H1 (cell line): ENCODE measurements at places on chromosomes 2 and 18.

DNA sequence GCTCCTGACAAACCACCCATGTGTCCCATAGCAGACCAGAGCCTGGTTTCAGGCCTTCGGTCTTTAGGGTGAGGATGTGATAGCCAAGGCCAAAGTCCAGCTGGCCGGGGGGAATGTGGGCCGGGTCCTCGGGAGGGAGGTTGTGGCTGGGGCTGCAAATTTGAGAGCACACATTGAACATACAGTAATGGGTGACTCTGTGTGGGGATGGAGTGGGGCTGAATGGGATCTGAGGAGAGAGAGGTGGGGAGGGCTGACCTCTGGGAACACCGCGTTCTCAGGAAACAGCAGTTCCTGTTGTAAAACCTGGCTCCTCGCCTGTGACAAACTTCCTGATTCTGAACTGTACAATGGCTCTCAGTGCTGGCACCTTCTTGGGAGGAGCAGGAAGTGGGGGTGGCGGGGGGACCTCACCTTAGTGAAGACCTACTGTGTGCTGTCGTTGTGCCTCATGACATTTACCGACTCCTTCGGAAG lies 48.8 kb downstream of the MCFD2 start:
- no peak for DNase-seq

DNA sequence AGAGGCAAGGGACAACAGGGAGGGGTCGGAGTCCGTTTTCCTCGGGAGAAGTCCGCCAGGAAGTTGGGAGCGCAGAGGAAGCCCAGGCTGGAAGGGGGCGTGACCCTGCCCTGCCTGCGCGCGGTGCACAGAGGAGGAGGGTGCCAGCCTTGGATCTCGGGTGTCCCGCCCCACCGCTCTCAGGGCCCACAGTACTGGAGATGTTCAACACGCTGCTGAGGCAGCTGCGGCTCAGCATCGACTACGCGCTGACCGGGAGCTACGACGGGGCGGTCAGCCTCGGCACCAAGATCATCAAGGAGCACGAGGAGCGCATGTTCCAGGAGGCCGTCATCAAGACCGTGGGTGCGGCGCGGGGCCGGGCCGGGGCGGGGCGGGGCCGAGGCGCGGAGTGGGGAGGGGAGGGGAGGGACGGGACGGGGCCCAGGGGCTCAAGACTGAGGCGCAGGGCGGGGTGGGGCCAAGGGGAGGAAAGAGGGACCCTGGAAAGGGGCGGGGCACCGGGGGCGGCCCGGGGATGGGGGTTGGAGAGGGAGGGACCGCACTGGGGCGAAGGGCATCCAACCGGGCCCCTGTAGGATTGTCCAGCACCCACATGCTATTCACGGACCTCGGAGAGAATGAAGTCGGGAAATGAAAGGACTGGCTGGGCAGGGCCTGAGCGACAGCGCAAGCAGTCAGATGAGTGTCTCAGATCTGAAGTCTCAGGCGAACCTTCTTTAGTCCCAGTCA lies 36.6 kb downstream of the POMC start:
- DNase-seq: peak; percentile 67

DNA sequence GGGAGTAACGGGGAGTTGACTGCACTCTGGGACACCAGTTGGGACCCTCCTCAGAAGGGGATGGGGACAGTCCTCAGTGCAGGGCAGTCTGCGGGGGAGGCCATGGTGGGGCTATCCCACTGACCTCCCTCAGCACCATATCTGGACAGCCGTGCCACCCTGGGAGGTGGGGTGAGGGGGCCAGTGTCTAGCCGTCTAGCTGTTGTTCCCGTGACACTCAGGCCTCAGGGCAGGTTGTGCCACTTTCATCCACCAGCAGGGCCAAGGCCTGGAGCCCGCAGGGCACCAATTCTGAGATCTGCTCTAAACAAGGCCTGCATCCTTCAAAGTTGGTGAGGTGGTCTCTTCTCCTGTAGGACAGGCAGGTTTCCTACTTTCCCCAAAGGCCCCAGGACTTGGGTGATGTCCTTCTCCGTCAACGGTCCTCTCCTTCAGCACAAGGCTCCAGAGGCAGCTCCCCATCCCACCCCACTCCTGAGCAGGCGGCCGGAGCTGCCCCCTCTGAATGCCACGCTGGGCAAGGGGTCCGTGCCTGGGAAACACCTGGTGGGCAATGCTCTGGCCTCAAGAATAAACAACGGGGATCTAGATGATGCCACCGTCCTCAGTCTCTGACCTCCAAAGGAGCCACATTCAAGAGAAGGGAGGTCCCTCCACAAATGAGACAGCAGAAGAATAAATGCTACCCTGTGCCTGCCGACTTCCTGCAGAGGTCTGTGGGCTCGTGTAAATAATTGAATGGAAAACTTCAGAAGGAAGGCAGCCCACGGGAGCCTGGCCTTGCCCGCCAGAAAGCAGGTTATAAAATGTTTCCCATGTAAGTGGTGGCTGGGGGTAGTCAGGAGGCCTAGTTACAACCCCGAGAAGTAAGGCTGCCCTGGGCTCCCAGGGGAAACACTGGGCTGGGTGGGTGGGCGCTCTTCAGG lies 42.8 kb upstream of the PTMA start:
- DNase-seq: no peak

DNA sequence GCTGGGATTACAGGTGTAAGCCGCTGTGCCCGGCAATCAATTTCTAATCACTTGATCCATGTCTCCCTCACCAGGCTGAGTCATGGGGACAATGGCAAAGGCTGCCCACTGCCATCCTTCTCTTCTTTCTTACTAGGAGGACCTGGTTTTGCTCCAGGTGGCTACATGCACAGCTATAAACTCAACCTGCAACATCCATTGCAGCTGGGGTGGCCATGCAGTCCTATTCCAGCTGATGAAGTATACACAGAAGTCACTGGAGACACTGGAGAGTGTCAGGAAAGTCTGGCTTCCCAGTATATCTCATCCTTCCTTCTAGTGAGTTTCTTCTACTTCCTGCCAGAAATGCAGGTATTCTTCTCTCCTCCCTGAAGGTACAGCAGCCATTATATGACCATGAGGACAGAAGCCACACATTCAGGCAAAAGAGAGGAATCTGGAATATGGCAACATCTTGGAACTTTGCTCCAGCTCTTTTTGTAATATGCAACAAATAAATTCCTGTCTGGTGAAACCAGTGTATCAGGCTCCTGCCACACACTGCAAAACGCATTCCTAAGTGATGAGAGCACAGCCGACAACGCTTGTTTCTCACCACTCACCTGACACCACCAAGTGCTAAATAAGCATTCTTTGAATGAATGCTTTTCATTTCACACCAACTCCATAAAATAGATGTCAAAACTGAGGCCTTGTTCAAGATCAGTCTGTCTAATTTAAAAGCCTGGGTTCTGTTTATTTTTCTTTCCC lies 32.3 kb downstream of the SCTR start:
- no peak for DNase-seq
